CD4-positive, alpha-beta T cell treated with Interferon alpha-2 for 1 hour (primary cell): ENCODE measurements at places on chromosomes 16 and 17.

- no peak for DNase-seq
Measured at GRCh38 chr17:65402513-65403496, 158.6 kb downstream of the AXIN2 start.

GRCh38 chr17:9021158-9021991 is at the start of gene NTN1:
TSS of gene NTN1 (plus strand) at chr17:9021510. CDS start at chr17:9022374, 864 bp downstream.
- DNase-seq: peak; percentile 59

DNA sequence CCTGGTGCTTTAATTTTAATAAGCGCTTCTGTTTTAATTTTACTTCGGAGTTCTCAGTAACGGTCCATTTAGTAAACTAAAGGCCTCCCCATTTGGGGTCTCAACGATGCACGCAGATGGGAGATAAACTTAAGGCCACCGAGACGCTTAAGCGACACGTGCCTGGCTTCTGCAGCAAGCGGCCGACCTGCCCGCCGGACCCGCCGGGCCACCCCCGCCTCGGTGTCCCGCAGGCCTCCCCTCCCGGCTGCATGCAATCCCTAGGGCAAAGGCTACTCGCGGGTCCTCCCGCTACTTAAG is 592 bp downstream of the GCSH start:
- no peak for DNase-seq

GRCh38 chr17:68053231-68054013 is 17.9 kb downstream of the KPNA2 start:
- no peak for DNase-seq

GRCh38 chr16:66364959-66365306 is 1.6 kb upstream of the CDH5 start:
- no peak for DNase-seq

GRCh38 chr17:60171753-60172079 is 21.9 kb downstream of the CA4 start:
- no peak for DNase-seq

- DNase-seq: no peak
Measured at GRCh38 chr16:66898207-66898606, 17.9 kb downstream of the PDP2 start.
